ENCODE measurements at places on chromosomes 12 and 14.
A peak's percentile ranks its signal among the peaks of the same experiment; 100 is the strongest.

DNA sequence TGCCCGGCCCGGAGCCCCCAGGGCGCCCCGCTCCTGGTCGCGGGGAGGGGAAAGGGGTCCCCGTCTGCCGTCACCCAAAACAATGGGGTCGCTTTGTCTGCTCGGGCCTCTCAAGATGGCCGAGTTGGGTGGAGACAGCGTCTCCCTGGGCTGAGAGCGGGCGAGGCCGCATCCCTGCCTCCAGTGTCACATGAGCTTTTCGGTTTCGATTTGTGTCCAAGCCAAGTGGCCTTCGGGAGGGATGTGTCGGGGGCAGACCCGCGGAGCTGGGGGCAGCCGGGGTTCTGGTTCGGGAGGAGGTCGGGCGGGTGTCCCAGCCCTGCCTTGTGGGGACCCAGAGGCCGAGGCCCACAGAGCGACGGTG is 790 bp downstream of the DYNC1H1 start:
- DNase-seq = peak; percentile 76

DNA sequence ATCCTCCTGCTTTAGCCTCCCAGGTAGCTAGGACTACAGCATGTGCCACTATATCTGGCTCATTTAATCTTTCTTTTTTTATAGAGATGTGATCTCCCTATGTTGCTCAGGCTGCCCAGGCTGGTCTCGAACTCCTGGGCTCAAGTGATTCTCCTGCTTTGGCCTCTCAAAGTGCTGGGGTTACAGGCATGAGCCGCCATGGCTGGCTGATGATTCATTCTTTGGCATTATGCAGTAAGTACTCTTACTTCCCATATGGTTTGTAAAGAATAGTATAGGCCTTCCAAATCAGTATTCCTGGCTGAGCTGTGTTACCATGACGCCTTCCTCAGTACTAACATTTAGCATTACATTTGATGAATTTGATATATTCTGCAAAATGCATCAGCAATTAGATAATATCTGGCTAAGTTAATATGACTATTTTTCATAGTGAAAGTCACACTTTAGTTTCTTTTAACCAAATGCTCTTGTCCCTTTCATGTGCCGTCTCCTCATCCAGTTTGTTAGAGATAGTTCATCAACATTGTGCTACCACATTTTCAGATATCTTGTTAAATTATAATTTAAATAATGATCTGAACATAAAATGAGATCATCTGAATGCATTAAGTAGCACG is 3.2 kb upstream of the MIA2 start:
- DNase-seq = no peak

DNA sequence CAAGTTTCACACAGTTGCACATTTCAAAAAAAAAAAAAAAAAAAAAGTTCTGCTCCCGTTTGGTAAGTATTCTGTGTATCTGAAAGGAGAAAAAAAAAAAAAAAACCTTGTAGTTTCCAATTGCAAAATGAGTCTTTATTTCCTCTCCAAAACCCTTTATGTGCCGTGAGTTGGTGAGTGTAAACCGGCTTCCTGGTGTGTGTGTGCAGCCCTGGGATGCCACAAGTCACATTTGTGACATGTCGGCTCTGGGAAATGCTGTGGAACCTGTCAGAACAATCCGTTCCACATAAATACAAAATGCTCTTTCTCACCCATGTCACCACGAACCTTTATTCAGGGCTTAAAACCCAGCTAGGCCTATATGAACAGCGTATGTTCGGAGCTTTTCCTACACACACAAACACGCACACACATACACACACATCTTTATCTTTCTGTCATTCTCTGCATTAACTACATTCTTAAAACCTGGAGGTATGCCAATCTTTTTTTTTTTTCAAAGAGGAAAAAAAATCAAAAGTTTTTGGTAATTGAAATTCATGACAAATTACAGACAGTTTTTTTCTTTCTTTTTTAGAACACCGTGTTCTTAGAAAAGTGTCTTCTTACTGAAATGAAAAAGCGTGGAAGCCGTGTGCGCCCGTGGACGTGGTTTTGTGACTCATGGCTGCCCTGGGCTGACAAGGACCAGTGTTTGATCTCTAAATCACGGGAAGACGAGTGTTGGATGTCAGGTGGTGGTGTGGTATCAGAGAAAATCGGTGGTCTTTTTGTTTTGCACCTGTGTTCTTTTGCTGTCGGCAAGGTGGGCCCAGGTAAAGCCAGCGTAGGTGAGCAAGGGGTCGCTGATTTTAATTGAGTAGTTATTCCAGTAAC is 612.0 kb downstream of the VRK1 start:
- no peak for DNase-seq

DNA sequence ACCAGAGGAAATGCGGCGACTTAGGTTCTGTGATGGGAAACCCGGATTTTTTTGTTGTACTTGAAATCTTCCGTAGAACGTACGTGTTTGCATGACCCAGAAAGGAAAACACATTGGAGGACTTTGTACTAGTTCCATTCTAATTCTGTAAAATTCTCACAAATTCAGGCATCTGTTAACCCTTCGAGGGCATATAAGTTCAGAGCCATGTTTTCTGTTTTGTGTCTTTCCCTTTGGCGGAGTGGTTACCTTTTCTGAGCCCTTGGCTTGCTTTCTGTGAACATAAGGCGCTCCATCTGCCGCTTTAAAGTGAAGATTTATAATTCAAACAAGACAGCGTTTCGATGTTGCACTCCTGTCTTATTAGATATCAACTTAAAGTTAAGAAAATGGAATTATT is 34.2 kb downstream of the BICD1 start:
- DNase-seq = no peak

DNA sequence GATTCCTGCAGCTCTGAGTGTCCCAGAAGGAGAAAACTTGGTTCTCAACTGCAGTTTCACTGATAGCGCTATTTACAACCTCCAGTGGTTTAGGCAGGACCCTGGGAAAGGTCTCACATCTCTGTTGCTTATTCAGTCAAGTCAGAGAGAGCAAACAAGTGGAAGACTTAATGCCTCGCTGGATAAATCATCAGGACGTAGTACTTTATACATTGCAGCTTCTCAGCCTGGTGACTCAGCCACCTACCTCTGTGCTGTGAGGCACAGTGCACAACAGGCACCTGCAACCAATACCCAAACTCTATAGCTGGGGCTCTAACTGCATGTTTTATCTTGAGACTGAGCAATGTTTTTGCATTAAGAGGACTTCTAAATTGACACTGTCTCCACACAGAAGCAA is 379.2 kb upstream of the OR4E1 start:
- DNase-seq = no peak

- DNase-seq = peak; percentile 25
Observed at GRCh38 chr12:105221583-105222283, 14.2 kb downstream of the APPL2 start.

GRCh38 chr12:58583940-58584339 is 336.4 kb downstream of the LRIG3 start:
- DNase-seq = no peak

DNA sequence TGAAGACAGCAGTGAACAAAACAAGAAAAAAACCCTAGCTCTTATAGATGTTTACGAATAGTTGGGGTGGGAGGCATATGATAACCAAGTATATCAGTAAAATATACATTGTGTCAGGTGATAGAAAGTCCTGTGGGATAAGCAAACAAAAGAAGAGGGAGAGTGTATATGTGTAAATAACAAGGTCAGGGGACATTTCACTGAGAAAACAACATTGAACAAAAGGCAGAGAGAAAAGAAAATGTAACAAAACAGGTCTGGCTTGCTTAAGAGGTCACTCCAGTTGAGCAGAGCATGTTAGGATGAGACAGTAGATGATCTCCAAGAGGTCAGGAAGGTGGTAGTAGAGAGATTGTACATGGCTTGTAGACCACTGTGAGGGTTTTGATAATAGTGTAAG is 304.1 kb downstream of the ACSS3 start:
- no peak for DNase-seq

- DNase-seq = no peak
Observed at GRCh38 chr12:34204830-34205285, 182.6 kb downstream of the ALG10 start.

- peak; percentile 39 for DNase-seq
Observed at GRCh38 chr14:79542121-79542520, 669.2 kb downstream of the DIO2 start.

- DNase-seq = peak; percentile 71
Observed at GRCh38 chr14:68814539-68815297, 21.9 kb upstream of the ZFP36L1 start.

DNA sequence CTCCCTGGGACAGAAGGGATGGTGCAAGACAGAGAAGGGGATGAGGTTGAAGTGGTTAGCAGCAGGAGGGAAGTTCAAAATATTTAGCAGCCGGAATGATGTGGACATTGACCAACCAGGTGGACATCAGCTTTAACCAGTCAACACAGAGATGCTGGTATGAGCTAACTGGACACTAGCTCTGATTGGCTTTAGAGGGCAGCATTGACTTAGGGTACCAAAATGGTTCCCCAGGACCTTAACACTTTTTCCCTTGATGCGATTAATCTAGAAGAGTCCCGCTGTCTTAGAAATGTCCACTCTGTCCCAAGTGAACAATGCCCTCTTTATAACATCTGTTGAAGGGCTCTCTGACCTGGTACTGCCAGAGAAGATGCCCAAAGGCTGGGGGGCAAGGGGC is 134.0 kb upstream of the GSC start:
- DNase-seq = no peak

DNA sequence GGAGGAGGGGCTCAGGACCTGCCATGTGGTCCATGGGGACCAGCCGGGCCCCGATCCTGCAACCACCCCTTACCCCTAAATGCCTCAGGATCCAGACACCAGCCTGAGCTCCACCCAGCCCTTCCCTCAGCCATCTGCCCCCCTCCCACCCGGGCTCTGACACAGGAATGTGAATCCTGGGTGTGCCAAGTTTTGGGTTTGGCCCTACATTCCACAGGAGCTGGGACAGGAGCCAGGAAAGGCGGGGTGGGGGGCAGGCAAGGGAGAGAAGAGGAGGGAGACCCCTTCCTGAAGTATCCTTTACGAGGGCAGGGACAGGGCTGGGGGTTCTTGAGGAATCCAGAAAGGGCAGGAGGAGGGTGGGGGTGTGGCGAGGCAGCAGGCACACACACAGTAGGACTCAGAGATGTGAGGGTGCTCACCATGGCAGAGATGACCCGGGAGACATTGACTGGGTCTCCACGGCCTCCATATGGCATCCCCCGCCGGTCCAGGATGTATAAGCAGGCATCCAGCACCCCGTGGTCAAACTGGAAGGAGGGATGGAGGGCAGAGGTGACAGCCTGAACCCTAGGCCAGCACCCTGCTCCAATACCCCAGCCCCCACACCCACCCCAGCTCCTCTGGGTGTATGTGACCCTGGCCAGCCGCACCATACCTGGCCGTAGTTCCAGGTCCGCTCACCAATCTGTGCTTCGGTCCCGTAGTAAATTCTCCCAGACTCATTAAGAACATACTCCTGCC is 3.5 kb downstream of the TGM1 start:
- peak; percentile 93 for DNase-seq

DNA sequence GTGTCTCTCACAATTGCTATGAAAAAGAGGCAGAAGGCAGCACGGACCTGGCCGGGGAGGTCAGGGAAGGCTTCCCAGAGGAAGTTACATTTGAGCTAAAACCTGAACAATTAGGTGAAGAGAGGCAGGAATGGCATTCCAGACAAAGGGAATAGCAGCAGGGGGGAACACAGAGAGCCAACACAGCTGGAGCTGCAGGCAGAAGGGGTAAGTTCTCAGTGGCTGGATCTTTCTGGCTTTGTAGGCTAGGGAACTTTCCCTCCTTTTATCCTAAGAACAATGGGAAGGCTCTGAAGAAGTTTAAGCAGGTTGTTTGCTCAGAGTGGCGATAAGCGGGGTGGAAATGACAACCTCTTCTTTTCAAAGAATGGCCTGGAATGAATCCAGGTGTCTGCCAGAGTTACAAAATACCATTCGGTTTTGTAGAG is 100.0 kb downstream of the PRIMA1 start:
- no peak for DNase-seq

GRCh38 chr14:98144964-98145363 is 1127.0 kb downstream of the BCL11B start:
- DNase-seq = peak; percentile 56

GRCh38 chr14:88007608-88008007 is 2.7 kb downstream of the GPR65 start:
- no peak for DNase-seq

GRCh38 chr12:51225771-51226170 is 7.9 kb upstream of the POU6F1 start:
- no peak for DNase-seq

GRCh38 chr14:104876251-104876699 is 11.2 kb downstream of the CEP170B start:
- DNase-seq = peak; percentile 54

- peak; percentile 71 for DNase-seq
Observed at GRCh38 chr12:51009056-51009440, 17.1 kb downstream of the SLC11A2 start.

GRCh38 chr14:77760381-77761204 is at the start of gene SNW1:
Gene SNW1, minus strand, starts transcription at chr14:77761156. Its CDS starts 29 bp downstream, at chr14:77761127.
- DNase-seq = peak; percentile 97

GRCh38 chr14:45136399-45136798 is 669 bp downstream of the FANCM start:
- DNase-seq = no peak

DNA sequence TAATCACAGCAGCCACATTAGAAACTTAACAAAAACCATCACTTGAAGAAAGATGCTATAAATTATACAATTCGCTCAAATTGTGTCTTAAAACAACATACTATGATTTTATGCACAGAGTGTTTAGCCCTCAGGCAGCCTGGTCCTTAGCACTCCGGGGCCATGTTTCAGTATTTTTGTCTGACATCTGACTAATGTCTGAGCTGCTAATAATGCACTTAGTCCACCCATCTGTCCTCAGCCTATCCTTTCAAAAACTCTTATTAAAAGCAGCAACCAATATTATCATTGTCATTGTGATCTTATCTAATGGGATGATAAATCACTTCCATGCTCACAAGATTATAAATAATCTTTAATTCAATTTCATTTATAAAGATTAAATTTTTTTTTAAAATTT is 602.7 kb upstream of the FOXG1 start:
- no peak for DNase-seq

DNA sequence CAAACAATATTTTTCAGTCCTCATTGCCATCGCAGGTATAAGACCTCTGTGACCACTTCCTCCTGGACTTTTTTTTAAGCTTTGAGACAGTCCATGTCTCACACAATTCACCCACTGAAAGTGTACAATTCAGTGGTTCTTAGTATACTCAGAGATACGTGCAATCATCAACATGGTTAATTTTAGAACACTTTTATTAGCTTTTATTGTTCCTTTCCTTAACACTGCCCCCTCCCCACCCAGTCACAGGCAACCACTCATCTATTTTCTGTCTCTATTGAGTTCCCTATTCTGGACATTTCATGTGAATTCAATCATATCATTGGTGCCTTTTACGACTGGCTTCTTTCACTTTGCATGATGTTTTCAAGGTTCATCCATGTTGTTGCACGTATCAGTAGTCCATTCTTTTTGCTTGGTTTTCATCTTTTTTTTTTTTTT is 16.2 kb downstream of the NCKAP5L start:
- no peak for DNase-seq

GRCh38 chr12:103771466-103771865 is 69.6 kb downstream of the NT5DC3 start:
- DNase-seq = peak; percentile 73
